ENCODE measurements at places on chromosomes 16 and 17. TPM values are rescaled to one million over a fixed set of nuclear protein-coding genes. Genes with fewer than 3 reads are reported as not detected.

GRCh38 chr16:52863000-52863399, 189.7 kb downstream of the CHD9NB start:
- no peaks in the 10 kb centered on the region for H3K36me3 ChIP-seq
- no peaks in the 10 kb centered on the region for H3K4me1 ChIP-seq
- no peak for DNase-seq
- no peak overlapping the region for H3K4me3 ChIP-seq

DNA sequence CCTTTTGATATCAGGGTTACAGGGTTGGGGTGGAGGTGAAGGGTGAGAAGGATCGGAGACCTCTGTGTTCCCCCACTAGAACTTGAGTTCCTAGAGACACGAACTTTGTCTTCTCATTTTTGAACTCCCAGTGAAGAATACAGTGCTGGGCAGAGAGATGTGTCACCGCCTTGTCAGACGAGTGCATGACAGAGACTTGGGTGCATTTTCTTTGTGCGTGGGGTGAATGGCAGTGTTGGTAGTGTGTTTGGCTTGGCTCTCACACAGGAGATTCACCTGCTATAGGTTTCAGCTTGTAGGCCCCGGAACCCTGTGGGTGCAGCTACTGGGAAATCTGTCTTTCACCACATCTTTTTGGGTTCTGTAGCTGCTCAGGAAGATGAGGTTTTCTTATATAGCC, 40.0 kb upstream of the CCR7 start:
- peak overlapping the region; percentile 84 for H3K27ac ChIP-seq
- H3K4me1 ChIP-seq = peaks cover 99% of the 10 kb centered on the region
- peak; percentile 78 for DNase-seq

Gene PDF
- 10.1 TPM for total RNA-seq

DNA sequence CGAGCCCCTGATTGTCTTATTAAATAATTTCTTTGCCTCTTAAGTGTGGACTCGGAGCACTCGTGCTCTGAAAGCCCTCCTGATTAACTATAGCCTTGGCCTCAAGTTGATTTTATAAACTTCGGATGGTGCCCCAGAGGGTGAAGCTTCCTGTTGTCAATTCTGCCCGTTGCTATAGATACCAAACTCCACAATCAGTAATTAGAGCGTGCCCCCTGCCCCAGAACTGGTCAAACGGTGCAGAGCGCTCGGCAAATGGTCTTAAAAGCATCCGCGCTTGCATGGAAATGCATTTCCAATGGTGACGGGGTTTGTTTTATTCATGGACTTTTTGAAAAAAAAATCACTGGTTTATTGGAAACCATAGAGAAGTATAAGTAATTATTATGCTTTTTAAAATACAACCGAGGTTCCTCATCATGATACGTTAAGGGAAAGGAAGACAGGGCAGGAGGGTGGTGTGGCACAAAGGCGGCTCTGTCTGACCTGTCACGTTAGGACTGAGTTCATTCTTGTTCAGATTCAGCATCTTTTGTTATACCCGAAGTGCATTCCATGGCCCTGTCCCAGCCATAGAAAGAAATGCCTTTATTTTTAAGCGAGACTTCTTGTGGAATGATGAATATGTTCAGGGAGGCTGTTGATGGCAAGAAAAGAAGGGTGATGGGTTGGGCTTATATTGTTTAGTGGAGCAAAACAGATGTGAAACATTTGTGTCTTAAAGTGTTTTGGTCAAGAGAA, 476.4 kb downstream of the MAF start:
- H3K27ac ChIP-seq = no peak overlapping the region
- no peak overlapping the region for H3K4me3 ChIP-seq
- H3K36me3 ChIP-seq = no peaks in the 10 kb centered on the region
- DNase-seq = no peak
- no peaks in the 10 kb centered on the region for H3K27me3 ChIP-seq

DNA sequence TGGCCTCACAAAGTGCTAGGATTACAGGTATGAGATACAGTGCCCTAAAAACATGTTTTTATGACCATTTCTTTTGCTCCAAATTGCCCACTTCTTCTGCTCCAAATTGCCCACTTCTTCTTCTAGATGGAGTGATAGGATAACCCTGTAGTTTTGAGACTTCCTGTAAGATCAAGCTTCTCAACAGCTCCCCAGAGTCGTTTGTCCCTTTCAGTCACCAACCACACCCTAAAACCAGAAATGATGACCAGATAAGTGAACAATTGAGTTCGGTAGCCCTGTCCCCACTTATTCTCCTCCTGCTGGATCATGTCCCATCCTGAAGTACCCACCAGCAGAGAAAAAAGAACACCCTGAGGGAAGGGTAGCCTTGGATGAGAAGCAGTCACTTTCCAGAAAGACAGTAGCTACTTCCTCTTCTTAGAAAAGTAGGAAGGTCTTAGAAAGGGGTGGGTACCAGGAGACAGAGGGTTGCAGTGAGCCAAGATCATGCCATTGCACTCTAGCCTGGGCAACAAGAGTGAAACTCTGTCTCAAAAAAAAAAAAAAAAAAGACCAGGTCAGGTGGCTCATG, 2.5 kb downstream of the ODAD4 start:
- no peaks in the 10 kb centered on the region for H3K27me3 ChIP-seq
- H3K27ac ChIP-seq = no peak overlapping the region
- H3K36me3 ChIP-seq = peaks cover 2% of the 10 kb centered on the region
- peak overlapping the region; percentile 16 for H3K4me3 ChIP-seq

DNA sequence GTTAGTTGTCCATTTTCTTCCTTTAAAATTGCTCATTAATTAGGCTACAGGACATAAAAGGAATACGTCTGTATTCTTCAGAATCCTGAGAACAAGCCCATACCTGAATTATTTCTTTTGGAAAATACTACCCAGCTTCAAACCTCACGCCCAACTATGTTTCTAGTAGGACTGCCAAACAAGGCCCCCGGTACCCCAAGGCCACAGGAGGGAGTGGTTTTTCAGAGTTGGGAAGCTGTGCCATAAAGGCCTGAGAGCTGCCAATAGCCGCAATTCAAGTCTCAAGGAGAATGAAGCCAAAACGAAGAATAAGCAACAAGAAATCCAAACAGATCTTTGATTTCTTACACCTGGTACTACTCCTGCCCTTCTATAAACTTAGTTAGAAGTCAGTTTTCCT, 48.3 kb downstream of the UBE2G1 start:
- no peak overlapping the region for H3K4me3 ChIP-seq
- no peaks in the 10 kb centered on the region for H3K27me3 ChIP-seq
- peaks cover under 1% of the 10 kb centered on the region for H3K36me3 ChIP-seq
- peaks cover 45% of the 10 kb centered on the region for H3K4me1 ChIP-seq

GRCh38 chr16:31502981-31503380, 5.2 kb downstream of the RUSF1 start:
- H3K4me1 ChIP-seq = peaks cover 28% of the 10 kb centered on the region
- H3K27me3 ChIP-seq = no peaks in the 10 kb centered on the region
- H3K36me3 ChIP-seq = peaks cover 3% of the 10 kb centered on the region
- DNase-seq = no peak

- no peaks in the 10 kb centered on the region for H3K27me3 ChIP-seq
- DNase-seq = peak; percentile 53
- H3K4me1 ChIP-seq = peaks cover 37% of the 10 kb centered on the region
These were observed 21.8 kb upstream of the FOXK2 start for GRCh38 chr17:82497483-82498405.

DNA sequence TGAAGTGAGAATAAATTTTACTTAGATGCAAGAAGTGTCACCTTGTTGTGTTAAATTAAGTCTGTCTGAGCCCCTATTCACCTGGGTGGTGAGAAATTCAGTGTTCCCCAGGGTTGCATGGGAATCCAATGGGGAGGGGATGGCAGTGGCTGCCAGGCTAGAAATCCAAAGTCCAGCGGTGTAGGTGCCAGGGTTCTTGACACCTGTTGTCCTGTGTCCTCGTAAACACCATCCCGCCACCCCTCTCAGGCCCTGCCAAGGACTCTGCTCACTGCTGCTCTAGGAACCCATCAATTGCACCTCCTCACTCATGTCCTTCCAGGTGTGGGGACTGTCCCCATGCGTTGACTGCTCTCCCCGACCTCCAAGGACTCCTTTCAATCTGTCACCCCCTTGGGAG, 58.9 kb downstream of the CACNG5 start:
- no peaks in the 10 kb centered on the region for H3K4me1 ChIP-seq
- H3K27ac ChIP-seq = no peak overlapping the region
- no peak overlapping the region for H3K4me3 ChIP-seq
- H3K27me3 ChIP-seq = peaks cover 15% of the 10 kb centered on the region
- no peaks in the 10 kb centered on the region for H3K36me3 ChIP-seq
- no peak for DNase-seq

Gene CD79B
- total RNA-seq = 31.0 TPM

Gene CDH15
- total RNA-seq = not detected

Gene ITGA2B
- 3.2 TPM for total RNA-seq

- no peaks in the 10 kb centered on the region for H3K36me3 ChIP-seq
- H3K4me3 ChIP-seq = no peak overlapping the region
- DNase-seq = no peak
- no peak overlapping the region for H3K27ac ChIP-seq
- no peaks in the 10 kb centered on the region for H3K27me3 ChIP-seq
- H3K4me1 ChIP-seq = no peaks in the 10 kb centered on the region
These were observed 559.5 kb upstream of the CDH11 start for GRCh38 chr16:65681406-65681805.

Gene C17orf113
- 1.3 TPM for total RNA-seq

- H3K4me3 ChIP-seq = no peak overlapping the region
- no peaks in the 10 kb centered on the region for H3K4me1 ChIP-seq
- DNase-seq = no peak
- no peaks in the 10 kb centered on the region for H3K27me3 ChIP-seq
These were observed 11.6 kb upstream of the CAPN15 start for GRCh38 chr16:515939-516226.

Gene KCNH6
- not detected for total RNA-seq

GRCh38 chr16:86729686-86730085, 151.3 kb downstream of the FOXL1 start:
- no peak for DNase-seq
- peaks cover 42% of the 10 kb centered on the region for H3K27me3 ChIP-seq
- H3K4me3 ChIP-seq = no peak overlapping the region
- no peaks in the 10 kb centered on the region for H3K4me1 ChIP-seq
- no peak overlapping the region for H3K27ac ChIP-seq
- no peaks in the 10 kb centered on the region for H3K36me3 ChIP-seq

Gene SLFN14
- not detected for total RNA-seq

Gene ATP2A3
- 108 TPM for total RNA-seq

- H3K4me3 ChIP-seq = no peak overlapping the region
- no peak for DNase-seq
- peaks cover 10% of the 10 kb centered on the region for H3K36me3 ChIP-seq
- H3K27me3 ChIP-seq = no peaks in the 10 kb centered on the region
- no peak overlapping the region for H3K27ac ChIP-seq
- no peaks in the 10 kb centered on the region for H3K4me1 ChIP-seq
These were observed 17.6 kb upstream of the ARL4D start for GRCh38 chr17:43381204-43381603.

- H3K4me3 ChIP-seq = no peak overlapping the region
- DNase-seq = no peak
- H3K27ac ChIP-seq = no peak overlapping the region
These were observed 1.9 kb upstream of the MYCBPAP start for GRCh38 chr17:50506298-50506697.

- H3K4me3 ChIP-seq = peak overlapping the region; percentile 68
- peaks cover 33% of the 10 kb centered on the region for H3K4me1 ChIP-seq
- peak; percentile 26 for DNase-seq
- H3K36me3 ChIP-seq = no peaks in the 10 kb centered on the region
These were observed 54.8 kb downstream of the SPECC1 start for GRCh38 chr17:20063665-20064648.

Gene CENPN
- total RNA-seq = 64.1 TPM

Gene HBQ1
- not detected for total RNA-seq

DNA sequence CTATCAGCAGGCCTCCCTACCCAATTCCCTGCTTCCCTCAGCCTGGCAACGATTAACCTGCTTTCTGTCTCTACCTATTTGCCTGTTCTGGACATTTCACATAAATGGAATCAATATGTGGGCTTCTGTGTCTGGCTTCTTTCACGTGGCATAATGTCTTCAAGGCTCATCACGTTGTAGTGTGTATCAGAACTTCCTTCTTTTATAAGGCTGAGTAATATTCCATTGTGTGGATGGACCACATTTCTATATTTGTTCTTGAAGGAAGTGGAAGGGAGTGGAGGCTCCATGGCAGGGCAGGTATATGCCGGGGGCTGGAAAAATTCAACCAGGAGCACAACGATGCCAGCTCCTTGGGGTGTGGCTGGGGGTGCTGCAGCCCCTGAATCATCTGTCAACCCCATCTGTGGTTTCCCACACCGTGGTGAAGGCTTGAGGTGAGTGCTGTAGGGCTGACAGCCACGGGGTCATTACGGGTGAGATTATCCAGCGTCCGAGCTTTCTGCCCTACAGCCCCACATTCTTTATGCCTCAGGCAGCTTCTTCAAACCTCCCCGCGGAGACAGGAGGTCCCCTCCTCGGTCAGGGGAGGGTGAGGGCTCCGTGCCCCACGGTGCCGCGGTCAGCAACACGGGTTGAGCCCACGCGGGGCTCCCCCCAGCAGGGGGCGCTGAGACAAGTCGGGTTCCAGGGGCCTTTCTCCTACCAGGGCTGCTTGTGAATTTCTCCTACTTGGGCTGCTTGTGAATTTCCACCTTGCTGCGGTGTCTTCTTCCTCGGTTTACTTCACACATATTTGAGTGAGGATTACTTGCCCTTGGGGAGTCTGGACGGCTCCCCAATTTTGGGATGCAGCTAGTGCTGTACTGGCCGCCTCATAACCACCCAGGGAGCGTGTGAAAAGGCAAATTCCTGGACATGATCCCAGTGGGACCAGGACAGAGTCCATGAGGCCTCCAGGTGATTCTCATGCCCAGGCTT, 18.3 kb upstream of the WFIKKN2 start:
- no peaks in the 10 kb centered on the region for H3K36me3 ChIP-seq
- H3K4me3 ChIP-seq = no peak overlapping the region
- H3K27ac ChIP-seq = no peak overlapping the region
- H3K4me1 ChIP-seq = peaks cover 22% of the 10 kb centered on the region

DNA sequence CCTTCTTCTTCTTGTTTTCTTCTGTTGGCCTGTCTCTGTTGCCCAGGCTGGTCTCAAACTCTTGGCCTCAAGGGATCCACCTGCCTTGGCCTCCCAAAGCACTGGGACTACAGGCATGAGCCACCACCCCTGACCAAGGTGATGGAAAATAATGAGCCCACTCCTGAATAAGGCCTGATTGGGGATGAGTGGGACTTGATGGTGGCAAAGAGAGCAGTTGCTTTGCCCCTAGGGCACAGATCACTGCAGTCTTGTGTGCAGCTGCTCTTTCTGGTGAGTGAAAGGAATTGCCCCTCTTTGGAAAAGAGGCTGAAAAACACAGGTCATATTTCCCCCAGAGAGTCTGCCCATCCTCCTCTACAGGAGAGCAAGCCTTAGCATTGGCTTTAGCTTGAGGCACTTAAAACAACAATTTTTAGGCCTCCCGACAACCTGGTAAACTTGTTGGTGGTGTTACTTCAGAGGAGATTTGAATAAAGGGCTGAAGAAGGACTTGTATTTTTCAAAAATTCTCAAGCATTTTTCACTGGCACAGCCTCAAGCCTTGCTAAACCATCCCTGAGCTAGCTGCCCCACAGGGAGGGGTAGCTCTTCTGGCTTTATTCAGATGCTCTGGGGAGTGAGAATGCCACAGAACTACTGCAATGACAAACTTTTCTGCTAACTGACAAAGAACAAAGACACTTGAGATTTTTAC, 6.1 kb upstream of the PDP2 start:
- peaks cover 5% of the 10 kb centered on the region for H3K36me3 ChIP-seq
- DNase-seq = peak; percentile 57
- H3K4me1 ChIP-seq = peaks cover 64% of the 10 kb centered on the region
- H3K4me3 ChIP-seq = peak overlapping the region; percentile 74
- no peaks in the 10 kb centered on the region for H3K27me3 ChIP-seq

Gene EFCAB3
- not detected for total RNA-seq
